ENCODE measurements at places on chromosomes 13 and 19. TPM values are rescaled to one million over a fixed set of nuclear protein-coding genes. Genes with fewer than 3 reads are reported as not detected.

DNA sequence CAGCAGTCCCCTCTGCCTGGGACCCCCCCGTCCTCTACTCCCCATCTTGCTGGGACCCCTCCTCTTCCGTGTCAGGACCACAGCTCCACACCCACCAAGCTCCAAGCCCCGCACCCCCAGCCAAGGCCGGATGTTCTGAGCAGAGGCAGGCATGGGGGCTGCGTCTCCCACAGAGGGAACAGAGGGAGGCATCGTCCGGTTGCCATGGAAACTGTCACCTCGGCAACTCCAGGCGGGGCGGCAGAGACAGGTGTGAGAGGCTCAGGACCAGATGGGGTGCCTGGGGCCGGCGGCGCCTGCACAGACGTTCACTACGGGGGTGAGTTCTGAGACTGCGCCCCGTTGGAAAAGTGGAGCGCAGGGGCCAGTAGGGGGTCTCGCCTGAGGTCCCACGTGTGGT lies 5.4 kb downstream of the RNU6-9 start:
- H3K36me3 ChIP-seq, result no peaks in the 10 kb centered on the region
- no peaks in the 10 kb centered on the region for H3K27me3 ChIP-seq
- no peak overlapping the region for H3K27ac ChIP-seq

DNA sequence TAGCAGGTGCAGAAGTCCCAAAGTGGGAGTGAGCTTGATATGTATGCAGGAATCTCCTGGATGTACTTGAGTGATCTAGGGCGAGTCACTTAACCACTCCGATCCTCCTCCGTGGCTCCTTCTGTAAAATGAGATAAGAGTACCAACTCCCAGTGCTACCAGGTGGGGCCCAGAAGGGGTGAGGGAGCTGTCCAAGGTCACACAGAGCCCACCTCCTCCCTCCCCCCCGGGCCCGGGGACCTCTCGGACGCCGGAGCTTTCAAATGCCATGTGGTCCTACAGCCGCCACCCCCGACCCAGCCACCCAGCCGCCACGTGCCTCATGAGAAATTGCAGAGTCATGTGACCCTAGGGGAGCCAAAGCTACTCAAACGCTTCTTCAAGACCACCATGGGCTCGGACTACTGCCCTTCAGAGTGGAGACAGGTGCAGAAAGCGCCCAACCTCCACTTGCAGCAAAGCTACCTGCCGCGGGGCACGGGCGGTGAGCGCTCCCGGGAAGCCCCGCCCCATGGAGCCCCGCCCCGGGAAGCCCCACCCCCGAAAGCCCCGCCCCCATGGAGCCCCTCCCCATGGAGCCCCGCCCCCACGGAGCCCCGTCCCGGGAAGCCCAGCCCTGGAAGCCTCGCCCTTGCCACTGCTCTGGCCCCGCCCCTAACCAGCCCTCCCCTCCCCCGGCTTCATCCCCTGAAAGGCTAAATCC lies 10.1 kb upstream of the ZNF358 start:
- H3K27ac ChIP-seq, result no peak overlapping the region
- peaks cover 31% of the 10 kb centered on the region for H3K27me3 ChIP-seq
- H3K36me3 ChIP-seq, result no peaks in the 10 kb centered on the region
- peak overlapping the region; percentile 27 for H3K4me3 ChIP-seq

GRCh38 chr13:28820099-28821051 lies at the start of gene MTUS2:
TSS of gene MTUS2 (plus strand) at chr13:28820339.
- H3K36me3 ChIP-seq, result no peaks in the 10 kb centered on the region
- H3K27me3 ChIP-seq, result peaks cover 84% of the 10 kb centered on the region
- no peak within 1 kb of the TSS for H3K27ac ChIP-seq

- no peaks in the 10 kb centered on the region for H3K36me3 ChIP-seq
- no peaks in the 10 kb centered on the region for H3K27me3 ChIP-seq
- no peak for DNase-seq
- H3K27ac ChIP-seq, result peak overlapping the region; percentile 16
Observed at GRCh38 chr13:46396341-46396740, 9.3 kb upstream of the RUBCNL start.

- peaks cover 39% of the 10 kb centered on the region for H3K4me1 ChIP-seq
- no peak overlapping the region for H3K27ac ChIP-seq
- peaks cover 27% of the 10 kb centered on the region for H3K27me3 ChIP-seq
- peak; percentile 45 for DNase-seq
- H3K4me3 ChIP-seq, result peak overlapping the region; percentile 87
Observed at GRCh38 chr19:54162241-54162805, 2.8 kb upstream of the LENG1 start.

The CAPN12 gene
- total RNA-seq, result not detected

The ZNF726 gene
- total RNA-seq, result 0.37 TPM

The CEACAM3 gene
- not detected for total RNA-seq

The SCN1B gene
- 1.9 TPM for total RNA-seq

All from neural crest cell (in vitro differentiated cells).